ENCODE measurements at places on chromosomes 11 and 22. TPM values are rescaled to one million over a fixed set of nuclear protein-coding genes. Genes with fewer than 3 reads are reported as not detected.

The CD3E gene
- not detected for total RNA-seq

The CTSD gene
- 449 TPM for total RNA-seq

The EFCAB6 gene
- total RNA-seq = 0.70 TPM

The SESN3 gene
- 0.10 TPM for total RNA-seq

The KRTAP5-1 gene
- total RNA-seq = not detected

The HMOX1 gene
- 911 TPM for total RNA-seq

The C11orf87 gene
- not detected for total RNA-seq

The NPTXR gene
- total RNA-seq = 12.2 TPM

The RIBC2 gene
- total RNA-seq = 2.6 TPM

The SEC14L6 gene
- total RNA-seq = not detected

The TRPC6 gene
- 1.4 TPM for total RNA-seq

The SYNGR1 gene
- 12.1 TPM for total RNA-seq

The PHF21B gene
- total RNA-seq = 1.1 TPM

The TRMT2A gene
- total RNA-seq = 21.8 TPM

The AMPD3 gene
- total RNA-seq = 8.3 TPM

The GAL3ST3 gene
- total RNA-seq = not detected

The PRG3 gene
- total RNA-seq = not detected
